ENCODE measurements at places on chromosomes 6 and 20.

DNA sequence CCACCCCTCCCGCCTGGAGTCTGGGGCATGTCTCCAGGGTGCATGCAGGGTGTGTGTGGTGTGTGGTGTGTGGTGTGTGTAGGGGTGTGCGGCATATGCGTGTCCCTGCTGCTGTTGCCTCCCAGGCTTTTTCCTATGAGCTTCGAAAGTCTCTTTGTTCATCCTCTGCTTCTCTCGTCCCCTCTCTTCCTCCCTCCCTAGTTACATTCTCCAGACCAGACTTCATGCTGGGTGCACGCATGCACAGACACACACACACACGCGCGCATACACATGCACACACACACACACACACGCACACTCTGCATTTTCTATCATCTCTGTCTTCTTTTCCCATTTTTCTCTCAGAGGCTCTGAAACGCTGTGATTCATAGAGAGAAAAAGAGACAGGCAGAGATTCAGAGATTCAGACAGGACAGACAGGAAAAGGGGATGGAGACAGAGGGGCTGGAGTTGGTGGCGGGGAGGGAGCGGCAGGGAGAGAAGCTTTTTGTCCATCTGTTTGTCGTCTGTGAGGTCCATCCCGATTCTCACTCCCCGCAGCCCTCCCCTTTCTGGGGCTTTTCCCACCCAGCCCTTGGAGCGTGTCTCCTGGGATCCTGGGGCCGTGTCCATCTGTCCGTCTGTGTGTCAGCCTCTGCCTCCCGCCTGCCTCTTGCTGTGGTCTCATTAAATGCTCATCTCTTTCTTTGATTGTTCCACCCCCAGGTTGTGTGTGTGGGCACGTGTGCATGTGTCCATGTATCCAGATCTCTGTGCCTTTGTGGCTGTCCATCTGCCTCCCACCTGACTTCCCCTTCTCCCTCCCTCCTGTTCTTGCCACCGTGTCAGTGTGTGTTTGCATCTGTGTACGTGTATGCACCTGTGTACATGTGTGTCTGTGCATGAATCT, 62.6 kb downstream of the SRC start:
- no peak for DNase-seq

GRCh38 chr20:22576733-22577514, 7.4 kb downstream of the FOXA2 start:
- DNase-seq: no peak

GRCh38 chr20:17940224-17940971, 28.2 kb downstream of the SNX5 start:
- no peak for DNase-seq

GRCh38 chr6:117542493-117542892, 59.8 kb downstream of the GOPC start:
- no peak for DNase-seq

DNA sequence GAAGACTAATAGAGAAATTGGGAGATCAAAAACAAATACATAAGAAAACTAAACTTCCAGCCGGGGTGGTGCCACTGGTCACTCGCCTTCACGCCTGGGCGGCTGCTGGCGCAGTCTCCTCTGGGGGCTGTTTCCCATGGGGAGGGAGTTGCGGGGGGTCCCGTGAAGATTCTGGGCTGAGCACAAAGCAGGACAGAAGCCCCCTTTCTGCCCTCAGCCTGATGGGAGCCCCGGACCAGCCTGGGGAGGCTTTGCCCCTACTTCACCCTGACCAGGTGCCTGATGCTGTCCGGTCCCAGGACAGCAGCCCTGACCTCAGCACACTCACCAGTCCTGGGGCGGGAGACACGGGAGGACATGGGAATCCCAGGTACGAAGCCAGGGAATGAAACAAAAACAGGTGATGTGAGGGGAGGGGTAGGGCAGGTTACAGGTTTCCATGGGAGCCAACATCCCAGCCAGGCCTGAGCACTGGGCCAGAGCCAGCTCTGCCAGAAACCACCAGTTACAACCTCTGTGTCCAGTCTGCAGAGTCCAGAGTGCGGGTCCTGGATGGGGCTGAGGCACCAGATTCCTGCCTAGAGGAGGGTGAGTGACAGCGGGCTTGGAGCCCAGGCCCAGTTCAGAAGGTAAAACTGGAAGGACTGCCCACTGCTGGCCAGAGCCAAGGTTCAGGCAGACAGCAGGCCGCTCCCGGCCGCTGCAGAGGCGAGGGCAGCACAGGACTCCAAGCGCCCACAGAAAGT, 326.4 kb downstream of the TAF4 start:
- DNase-seq: no peak

- DNase-seq: no peak
These were observed 12.0 kb downstream of the ADRM1 start for GRCh38 chr20:62314711-62315302.

GRCh38 chr6:169849396-169849795, 98.0 kb downstream of the ERMARD start:
- no peak for DNase-seq

- no peak for DNase-seq
These were observed 74.8 kb upstream of the SHLD1 start for GRCh38 chr20:5675103-5676091.

DNA sequence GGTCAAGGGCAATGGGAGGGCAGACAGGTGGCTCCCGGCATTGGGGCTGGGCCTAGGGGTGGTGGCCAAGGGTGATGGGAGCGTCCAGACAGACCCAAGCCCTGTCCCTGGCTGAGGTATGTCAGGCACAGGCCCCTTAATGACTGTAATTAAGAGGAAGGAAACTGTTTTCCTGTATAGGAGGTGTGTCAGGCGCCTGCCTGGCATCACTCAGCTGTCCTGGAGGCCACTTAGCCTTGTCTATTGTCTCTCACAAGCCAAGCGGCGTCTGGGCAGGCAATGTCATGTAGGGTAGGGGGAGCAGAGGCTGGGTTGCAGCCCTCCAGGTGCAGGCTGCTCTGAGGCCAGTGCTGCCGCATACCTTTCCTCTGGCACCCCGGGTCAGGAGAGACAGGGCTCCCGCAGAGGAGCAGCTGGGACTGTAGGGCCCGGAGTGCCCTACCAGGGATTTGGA, 3.9 kb upstream of the FAM83C start:
- no peak for DNase-seq

GRCh38 chr6:138772596-138773176, 883 bp upstream of the CCDC28A start:
- DNase-seq: no peak

GRCh38 chr20:13927171-13927570, 63.2 kb downstream of the SEL1L2 start:
- DNase-seq: no peak

- DNase-seq: no peak
These were observed 18.8 kb downstream of the CARMIL1 start for GRCh38 chr6:25297823-25298522.

- no peak for DNase-seq
These were observed 69.6 kb downstream of the PHACTR2 start for GRCh38 chr6:143747347-143747842.

DNA sequence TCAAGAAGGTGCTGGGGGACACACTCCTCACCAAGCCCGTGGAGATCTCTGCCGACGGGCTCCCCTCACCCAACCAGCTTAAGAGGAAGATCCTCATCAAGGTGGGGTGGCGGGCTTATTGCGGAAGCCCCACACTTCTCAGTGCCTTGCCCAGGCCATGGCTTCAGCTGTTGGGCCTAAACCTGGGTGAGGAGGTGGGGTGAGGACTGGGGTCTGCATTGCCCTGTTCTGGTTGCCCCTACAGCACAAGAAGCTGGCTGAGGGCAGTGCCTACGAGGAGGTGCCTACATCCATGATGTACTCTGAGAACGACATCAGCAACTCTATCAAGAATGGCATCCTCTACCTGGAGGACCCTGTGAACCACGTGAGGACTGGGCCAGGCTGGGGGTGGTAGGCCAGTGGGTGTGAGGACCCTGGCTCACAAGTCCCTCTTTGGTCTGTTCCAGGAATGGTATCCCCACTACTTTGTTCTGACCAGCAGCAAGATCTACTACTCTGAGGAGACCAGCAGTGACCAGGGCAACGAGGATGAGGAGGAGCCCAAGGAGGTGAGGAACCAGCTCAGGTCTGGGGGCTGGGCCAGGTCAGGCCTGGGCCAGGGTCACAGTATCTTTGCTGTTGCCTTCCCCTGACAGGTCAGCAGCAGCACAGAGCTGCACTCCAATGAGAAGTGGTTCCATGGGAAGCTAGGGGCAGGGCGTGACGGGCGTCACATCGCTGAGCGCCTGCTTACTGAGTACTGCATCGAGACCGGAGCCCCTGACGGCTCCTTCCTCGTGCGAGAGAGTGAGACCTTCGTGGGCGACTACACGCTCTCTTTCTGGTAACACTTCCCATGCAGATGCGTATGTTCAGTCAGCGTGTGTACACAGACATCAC, 27.9 kb downstream of the PLCG1 start:
- DNase-seq: no peak

- DNase-seq: no peak
These were observed 294.6 kb downstream of the CDH26 start for GRCh38 chr20:60252866-60253265.

- DNase-seq: no peak
These were observed 33.3 kb downstream of the JPH2 start for GRCh38 chr20:44153636-44154043.

DNA sequence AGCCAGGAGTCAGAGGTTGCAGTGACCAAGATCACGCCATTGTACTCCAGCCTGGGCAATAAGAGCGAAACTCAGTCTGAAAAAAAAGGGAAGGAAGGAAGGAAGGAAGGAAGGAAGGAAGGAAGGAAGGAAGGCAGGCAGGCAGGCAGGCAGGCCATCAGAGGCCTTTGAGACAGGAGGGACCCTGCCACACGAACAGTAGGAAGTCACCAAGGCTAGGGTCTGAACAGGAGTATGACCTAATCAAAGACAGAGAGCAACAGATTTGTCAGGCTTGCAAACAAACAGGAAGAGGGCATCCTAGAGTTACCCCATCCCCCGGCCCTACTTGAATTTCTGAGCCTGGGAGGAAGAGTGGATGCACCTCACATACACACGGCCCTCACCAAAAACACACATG, 67.1 kb downstream of the FGD2 start:
- DNase-seq: no peak

- DNase-seq: no peak
These were observed 608.0 kb downstream of the PHF3 start for GRCh38 chr6:64243618-64244017.

- DNase-seq: no peak
These were observed 5.1 kb downstream of the FAM120B start for GRCh38 chr6:170311696-170312095.

DNA sequence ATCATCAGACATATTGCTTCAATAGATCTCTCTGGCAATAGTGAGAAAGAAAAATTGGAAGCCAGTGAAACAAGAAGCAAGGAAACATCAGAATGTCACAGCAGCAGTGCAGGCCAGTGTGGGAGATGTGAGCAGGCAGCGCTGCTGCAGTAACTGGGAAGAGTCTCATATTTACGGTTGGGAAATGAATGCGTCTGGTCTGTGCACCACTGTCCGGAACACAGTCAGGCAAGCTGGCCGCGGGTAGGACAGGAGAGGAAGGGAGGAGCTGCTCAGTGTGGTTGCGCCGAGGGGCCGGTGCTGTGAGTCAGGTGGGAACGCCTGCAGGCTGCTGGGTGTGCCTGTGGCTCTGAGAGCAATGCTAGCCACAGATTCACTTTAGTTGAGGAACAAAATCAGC, 6.4 kb upstream of the PSMG4 start:
- no peak for DNase-seq

GRCh38 chr6:70709826-70710225, 42.1 kb downstream of the SMAP1 start:
- no peak for DNase-seq

DNA sequence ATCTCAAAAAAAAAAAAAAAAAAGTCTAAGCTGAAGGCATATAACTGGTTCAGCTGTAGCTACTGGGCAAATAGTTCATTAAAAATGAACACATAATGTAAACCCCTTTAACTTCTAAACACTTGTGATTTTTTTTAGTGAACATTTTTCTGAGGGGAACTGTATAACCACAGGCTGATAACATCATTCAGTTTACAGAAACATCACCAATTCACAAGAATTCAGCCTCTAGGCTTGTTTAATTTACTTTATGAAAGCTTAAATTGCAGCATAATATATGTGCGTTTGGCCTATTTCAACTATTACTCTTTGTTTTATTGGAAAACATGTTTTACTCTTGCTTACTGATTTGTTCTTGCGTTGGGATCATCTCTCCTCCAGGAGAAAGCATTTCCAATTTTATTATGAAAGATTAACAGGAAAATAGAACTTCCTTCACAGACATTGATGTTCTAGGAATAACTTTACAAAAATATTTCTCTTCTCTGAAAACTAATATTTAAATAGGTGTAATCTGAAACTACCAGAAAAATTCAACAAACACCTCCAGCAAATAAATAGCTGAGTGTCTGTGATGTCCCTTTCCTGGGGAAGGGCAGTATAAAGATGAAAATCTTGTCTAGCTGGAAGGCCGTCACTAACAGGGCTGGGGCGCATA, 284.5 kb downstream of the UST start:
- no peak for DNase-seq

DNA sequence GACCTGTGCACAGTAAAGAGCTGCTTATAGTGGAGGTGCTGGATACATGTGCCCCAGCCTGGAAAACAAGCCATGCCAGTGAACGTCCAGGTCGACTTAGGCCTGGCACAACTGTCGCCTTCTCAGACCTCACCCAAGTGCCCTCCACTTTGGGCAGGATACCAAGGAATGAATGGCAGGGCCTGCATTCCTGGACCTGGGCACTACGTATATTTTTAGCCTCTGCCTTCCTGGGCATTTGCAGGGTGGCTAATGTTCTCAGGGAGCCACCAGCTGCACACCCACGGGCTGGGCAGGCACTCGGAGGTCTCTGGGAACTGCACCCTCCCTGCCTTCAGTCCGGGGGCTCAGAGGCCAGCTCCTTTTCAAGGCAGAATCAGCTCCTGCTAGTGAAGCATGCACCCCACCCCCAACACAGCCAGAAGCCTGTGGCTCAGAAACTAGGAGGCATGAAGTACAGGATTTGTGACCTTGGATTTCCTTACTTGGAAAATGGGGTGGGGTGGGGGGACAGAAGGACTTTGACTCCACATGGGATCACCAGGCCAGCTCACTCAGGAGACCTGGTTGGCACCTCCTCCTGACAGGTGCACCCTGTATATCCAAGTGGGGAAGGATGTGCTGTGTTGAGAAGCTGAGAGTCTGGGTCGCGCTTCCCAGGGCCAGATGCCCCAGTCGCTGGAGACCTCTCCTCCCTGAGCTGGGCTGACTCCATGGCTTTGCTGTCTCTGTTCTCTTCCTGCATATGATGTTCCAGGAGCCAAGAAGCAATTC, 2.5 kb upstream of the LSM14B start:
- DNase-seq: no peak

Data from NCI-H1930 (cell line).